ENCODE measurements at places on chromosomes 12 and 14. TPM values are rescaled to one million over a fixed set of nuclear protein-coding genes. Genes with fewer than 3 reads are reported as not detected.

SLC35F4 gene
- total RNA-seq: not detected

SLC17A8 gene
- not detected for total RNA-seq

REM2 gene
- total RNA-seq: 0.36 TPM

FAM161B gene
- total RNA-seq: 3.2 TPM

CYP46A1 gene
- total RNA-seq: 5.2 TPM

OTX2 gene
- total RNA-seq: 12.0 TPM

DNA sequence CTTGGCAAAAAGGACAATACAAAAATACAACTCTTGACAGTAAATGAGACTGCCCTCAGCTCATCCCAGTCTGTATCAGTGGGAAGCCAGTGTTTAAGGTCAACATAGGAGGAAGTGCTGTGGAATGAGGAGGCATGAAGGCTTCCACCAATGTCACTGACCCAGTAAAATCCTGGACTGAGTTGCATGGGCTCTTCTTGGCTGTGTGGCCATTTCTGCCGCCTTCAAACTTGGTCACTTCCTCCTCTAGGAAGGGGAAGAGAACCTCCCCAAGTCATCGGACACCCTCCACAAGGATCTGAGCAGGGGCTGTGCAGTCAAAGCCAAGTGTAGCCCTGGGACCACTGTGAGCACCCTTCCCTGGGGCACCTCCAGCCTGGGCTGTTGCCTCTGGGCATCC, 11.9 kb downstream of the GPR68 start:
- H3K27me3 ChIP-seq: peaks cover 12% of the 10 kb centered on the region
- H3K36me3 ChIP-seq: peaks cover 44% of the 10 kb centered on the region
- peaks cover 33% of the 10 kb centered on the region for H3K4me1 ChIP-seq
- DNase-seq: no peak

DNA sequence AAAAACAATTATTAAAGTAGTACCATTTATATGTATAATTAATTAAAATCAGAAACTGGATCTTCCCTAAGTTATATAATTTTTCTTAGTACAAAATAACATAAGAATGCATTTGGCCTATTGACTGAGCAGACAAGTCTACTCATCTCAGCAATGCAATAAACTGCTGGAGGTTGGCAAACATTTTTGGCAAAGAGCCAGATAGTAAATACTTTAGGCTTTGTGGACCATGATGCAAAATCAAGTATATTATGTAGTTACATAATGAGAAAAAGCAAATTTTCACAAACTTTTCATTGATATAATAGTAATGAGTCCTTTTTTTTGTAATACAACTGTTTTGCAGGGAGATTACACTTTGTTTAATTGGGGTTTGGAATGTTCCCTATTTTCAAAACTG, 30.9 kb downstream of the ERGIC2 start:
- H3K27me3 ChIP-seq: no peaks in the 10 kb centered on the region
- H3K4me1 ChIP-seq: no peaks in the 10 kb centered on the region
- DNase-seq: no peak
- no peak overlapping the region for H3K27ac ChIP-seq
- H3K36me3 ChIP-seq: no peaks in the 10 kb centered on the region

DNA sequence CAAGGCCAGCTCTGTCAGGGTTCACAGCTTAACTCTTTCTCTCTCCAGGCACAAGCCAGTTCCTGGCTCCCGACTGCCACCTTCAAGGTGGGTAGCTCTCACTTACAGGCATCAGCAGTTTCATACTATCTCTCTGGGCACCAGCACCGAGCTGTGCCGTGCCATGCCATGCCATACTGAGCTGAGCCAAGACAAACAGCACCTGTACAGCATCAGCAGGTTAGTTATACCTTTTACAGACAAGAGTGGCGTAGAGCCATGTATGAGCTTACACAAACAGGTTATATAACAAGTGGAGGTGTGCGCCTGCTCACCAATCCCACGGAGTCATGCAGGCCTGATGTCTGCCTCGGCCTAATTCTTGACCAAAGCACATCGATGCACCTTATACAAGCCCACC, 1098.7 kb downstream of the AACS start:
- no peak overlapping the region for H3K4me3 ChIP-seq
- H3K27ac ChIP-seq: no peak overlapping the region
- peaks cover 9% of the 10 kb centered on the region for H3K36me3 ChIP-seq
- peaks cover 22% of the 10 kb centered on the region for H3K27me3 ChIP-seq
- DNase-seq: no peak

DNA sequence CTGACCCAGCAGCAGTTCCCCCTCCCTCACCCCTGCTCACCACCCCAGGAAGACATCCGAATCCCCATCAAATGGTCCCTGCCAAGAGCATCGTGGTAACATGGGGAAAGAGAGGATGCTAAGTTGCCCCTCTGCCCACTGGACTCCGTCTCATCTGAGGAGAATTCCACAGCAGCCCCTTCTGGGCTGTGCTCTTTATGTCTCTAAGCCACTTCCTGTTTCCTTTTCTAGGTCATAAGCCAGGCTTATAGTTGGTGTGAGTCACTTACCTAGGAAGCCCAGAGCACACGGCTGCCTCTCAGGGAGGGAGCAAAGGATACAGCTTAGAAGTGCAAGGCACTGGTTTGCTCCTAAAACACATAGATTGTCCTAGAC, 76.0 kb downstream of the VCPKMT start:
- DNase-seq: no peak
- peaks cover 29% of the 10 kb centered on the region for H3K4me1 ChIP-seq
- no peak overlapping the region for H3K27ac ChIP-seq
- no peaks in the 10 kb centered on the region for H3K36me3 ChIP-seq
- no peak overlapping the region for H3K4me3 ChIP-seq

DNA sequence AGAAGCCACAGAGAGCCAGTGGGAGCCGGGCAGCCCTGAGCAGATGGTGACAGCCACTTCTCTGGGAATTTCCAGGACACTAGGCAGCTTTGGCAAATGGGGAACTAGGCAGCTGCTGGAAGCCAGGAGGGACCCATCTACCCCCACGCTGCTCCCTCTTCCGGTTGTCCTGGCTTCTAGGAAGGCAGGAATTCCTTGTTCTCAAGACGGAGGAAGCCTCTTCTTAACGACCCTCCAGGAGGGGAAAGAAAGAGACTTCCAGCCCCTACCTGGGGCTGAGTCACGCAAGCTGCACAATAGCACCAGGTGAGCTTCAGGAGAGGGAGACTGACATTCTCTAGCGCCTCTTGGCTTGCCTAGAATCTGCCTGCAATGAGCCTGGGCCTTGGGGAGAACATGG, 141.5 kb downstream of the ANO2 start:
- H3K27me3 ChIP-seq: no peaks in the 10 kb centered on the region
- no peak overlapping the region for H3K27ac ChIP-seq
- no peak overlapping the region for H3K4me3 ChIP-seq

- no peak for DNase-seq
- H3K27me3 ChIP-seq: no peaks in the 10 kb centered on the region
- H3K27ac ChIP-seq: no peak overlapping the region
- peaks cover 14% of the 10 kb centered on the region for H3K4me1 ChIP-seq
- H3K4me3 ChIP-seq: no peak overlapping the region
Observed at GRCh38 chr14:50594577-50595316, 34.8 kb downstream of the ATL1 start.

- peaks cover 26% of the 10 kb centered on the region for H3K27me3 ChIP-seq
- no peak overlapping the region for H3K27ac ChIP-seq
- H3K36me3 ChIP-seq: no peaks in the 10 kb centered on the region
- H3K4me1 ChIP-seq: peaks cover 2% of the 10 kb centered on the region
Observed at GRCh38 chr14:105489542-105490266, 1.3 kb upstream of the TEDC1 start.

- H3K27ac ChIP-seq: no peak overlapping the region
- H3K4me1 ChIP-seq: peaks cover 15% of the 10 kb centered on the region
- no peak overlapping the region for H3K4me3 ChIP-seq
- peaks cover 2% of the 10 kb centered on the region for H3K27me3 ChIP-seq
- DNase-seq: no peak
Observed at GRCh38 chr14:75151851-75152250, 24.6 kb downstream of the TMED10 start.

- H3K4me3 ChIP-seq: no peak overlapping the region
- no peak for DNase-seq
- no peaks in the 10 kb centered on the region for H3K36me3 ChIP-seq
- no peak overlapping the region for H3K27ac ChIP-seq
Observed at GRCh38 chr12:67531501-67531900, 117.0 kb upstream of the DYRK2 start.

DNA sequence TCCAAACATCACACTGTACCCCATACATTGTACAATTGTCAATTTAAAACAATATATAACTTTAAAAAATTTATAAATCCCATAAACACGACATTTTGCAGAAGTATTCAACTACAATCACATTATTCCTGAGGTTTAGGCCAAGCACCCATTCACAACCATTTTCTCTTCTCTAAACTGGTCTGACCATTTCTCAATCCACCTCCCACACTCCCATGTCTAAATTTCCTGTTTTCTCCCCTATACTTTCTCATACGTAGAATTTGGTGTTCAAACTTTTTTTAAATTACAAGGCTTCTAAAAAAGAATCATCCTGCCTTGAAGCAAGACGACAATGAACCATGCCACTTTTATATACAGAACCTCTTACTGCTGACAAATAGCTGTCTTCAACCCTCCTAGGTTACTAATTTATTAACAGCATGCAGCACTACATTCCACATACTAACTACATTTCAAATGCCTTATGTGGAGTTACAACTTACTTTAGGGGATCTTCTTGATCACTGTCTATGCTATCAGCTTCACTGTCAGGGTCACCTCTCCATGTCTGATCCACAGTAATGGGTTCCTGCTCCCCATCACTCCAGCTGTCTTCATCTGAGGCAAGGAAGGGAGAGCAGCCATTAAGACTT, 3.4 kb downstream of the KANSL2 start:
- H3K27me3 ChIP-seq: peaks cover 2% of the 10 kb centered on the region
- peak overlapping the region; percentile 81 for H3K27ac ChIP-seq
- H3K4me1 ChIP-seq: peaks cover 29% of the 10 kb centered on the region
- peak overlapping the region; percentile 9 for H3K4me3 ChIP-seq
- peaks cover 18% of the 10 kb centered on the region for H3K36me3 ChIP-seq

DNA sequence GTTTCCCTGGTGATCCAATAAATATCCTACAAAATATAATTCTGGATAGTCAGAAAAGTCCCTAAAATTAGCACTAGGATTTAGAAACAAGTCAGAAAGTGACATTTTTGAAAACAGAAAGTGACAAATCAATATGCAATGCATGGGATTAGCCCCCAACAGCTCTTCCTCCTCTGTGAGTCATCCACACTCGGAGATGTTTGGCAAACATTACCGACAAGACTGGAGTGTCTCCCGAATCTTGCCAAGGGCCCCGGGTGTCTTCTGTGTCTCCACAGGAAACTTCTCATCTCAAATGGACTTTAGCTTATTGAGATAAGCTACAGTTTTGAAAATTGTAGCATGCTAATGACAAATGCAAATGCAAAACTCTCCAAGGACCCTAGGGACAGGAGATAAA, 398.9 kb upstream of the CCDC196 start:
- H3K36me3 ChIP-seq: peaks cover 2% of the 10 kb centered on the region
- H3K4me3 ChIP-seq: no peak overlapping the region
- no peaks in the 10 kb centered on the region for H3K4me1 ChIP-seq
- no peak for DNase-seq
- no peaks in the 10 kb centered on the region for H3K27me3 ChIP-seq

GRCh38 chr12:4176168-4176567, 97.4 kb upstream of the CCND2 start:
- no peak overlapping the region for H3K4me3 ChIP-seq
- H3K4me1 ChIP-seq: no peaks in the 10 kb centered on the region
- DNase-seq: no peak
- no peaks in the 10 kb centered on the region for H3K36me3 ChIP-seq
- H3K27ac ChIP-seq: no peak overlapping the region
- no peaks in the 10 kb centered on the region for H3K27me3 ChIP-seq

GRCh38 chr14:95314609-95315008, 5.1 kb downstream of the CLMN start:
- no peaks in the 10 kb centered on the region for H3K36me3 ChIP-seq
- H3K4me3 ChIP-seq: no peak overlapping the region
- DNase-seq: no peak
- H3K27ac ChIP-seq: no peak overlapping the region
- peaks cover 4% of the 10 kb centered on the region for H3K27me3 ChIP-seq
- peaks cover 5% of the 10 kb centered on the region for H3K4me1 ChIP-seq

GRCh38 chr12:50243507-50243906, 39.8 kb downstream of the LIMA1 start:
- DNase-seq: no peak
- H3K36me3 ChIP-seq: no peaks in the 10 kb centered on the region
- no peaks in the 10 kb centered on the region for H3K4me1 ChIP-seq
- no peaks in the 10 kb centered on the region for H3K27me3 ChIP-seq
- H3K27ac ChIP-seq: no peak overlapping the region
- H3K4me3 ChIP-seq: no peak overlapping the region

DNA sequence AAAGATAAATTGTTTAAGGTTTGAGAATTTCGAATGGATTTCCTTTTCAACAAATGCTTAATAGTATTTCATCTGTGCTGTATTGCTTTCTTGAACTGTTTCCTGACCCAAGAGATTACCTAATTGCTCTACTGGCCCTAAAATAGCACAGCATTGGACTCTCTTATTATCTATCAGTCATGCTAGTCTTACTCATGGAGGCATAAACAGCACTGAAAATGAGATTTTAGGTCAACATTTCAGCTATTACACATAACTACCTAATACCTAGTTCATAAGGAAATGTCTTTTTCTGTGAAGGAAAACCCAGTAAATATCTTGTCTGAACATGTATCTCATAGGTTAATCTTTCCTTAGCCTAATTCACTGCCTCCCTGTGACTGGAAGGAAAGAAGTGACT, 4.3 kb upstream of the ABCD2 start:
- no peak for DNase-seq
- H3K27me3 ChIP-seq: peaks cover 1% of the 10 kb centered on the region
- H3K4me3 ChIP-seq: no peak overlapping the region
- H3K36me3 ChIP-seq: peaks cover under 1% of the 10 kb centered on the region
- H3K27ac ChIP-seq: no peak overlapping the region

DNA sequence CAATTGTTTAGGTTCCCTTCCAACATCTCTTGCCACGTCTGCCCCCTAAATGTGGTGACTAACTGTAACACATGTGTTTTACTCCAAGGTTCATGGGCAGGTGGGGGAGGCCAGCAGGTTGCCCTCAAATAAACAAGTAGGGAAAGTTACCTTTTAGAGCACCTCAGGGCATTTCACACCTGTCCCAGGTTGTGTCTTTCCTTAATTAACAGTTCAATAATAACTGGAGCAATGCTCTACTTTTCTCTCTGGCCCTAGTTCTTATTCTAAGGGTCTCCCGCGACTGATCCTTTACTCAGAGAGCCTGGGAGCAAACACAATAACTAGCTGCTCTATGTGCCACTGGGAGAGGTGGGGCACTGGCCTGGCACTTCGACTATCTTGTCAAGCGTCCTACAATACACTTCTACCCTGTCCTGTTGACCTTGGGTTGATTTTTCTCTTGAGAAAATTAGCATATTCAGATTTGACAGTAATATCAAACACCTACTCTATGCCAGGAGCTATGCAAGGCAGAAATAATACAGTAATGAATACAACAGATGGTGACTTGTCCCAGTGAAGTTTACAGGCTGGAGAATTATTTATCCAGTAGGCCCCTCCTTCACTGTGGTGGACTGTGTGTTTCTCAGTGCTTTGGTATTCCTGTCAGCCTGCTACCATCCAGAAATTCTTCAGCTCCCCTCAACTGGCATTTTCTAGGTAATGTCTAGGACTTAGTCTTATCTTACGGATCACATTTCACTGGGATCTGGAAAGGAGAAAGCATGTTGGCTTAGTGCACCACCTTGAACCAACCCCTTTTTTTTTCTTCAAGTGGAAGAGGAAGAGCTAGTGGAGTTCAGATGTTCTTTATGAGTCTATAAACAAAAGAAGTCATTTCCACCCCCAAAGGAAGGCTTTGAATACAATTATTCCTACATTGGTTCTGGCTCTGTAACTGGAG, 202.6 kb downstream of the CRADD start:
- no peaks in the 10 kb centered on the region for H3K27me3 ChIP-seq
- peaks cover 30% of the 10 kb centered on the region for H3K4me1 ChIP-seq
- no peak for DNase-seq
- H3K27ac ChIP-seq: no peak overlapping the region
